Small intestine (tissue), 16 donors: ENCODE measurements at places on chromosomes 13 and 19. TPM values are rescaled to one million over a fixed set of nuclear protein-coding genes. Genes with fewer than 3 reads are reported as not detected.

The CGB8 gene
- not detected for polyA plus RNA-seq

The ZNF560 gene
- polyA plus RNA-seq: not detected

The RDH8 gene
- polyA plus RNA-seq: not detected

The ZNF888 gene
- 2.0 TPM for polyA plus RNA-seq

The SLC25A41 gene
- polyA plus RNA-seq: 0.34 TPM

The LHB gene
- polyA plus RNA-seq: 0.12 TPM

The FGF9 gene
- polyA plus RNA-seq: 0.27 TPM

The ZNF100 gene
- polyA plus RNA-seq: 7.9 TPM

The ZNF616 gene
- 1.9 TPM for polyA plus RNA-seq

The TRPC4 gene
- 0.27 TPM for polyA plus RNA-seq

The CYP2S1 gene
- polyA plus RNA-seq: 76.7 TPM

The PSG3 gene
- not detected for polyA plus RNA-seq

The DBP gene
- 40.3 TPM for polyA plus RNA-seq
